Right cardiac atrium (tissue), 5 donors: ENCODE measurements at places on chromosomes 2 and 18. TPM values are rescaled to one million over a fixed set of nuclear protein-coding genes. Genes with fewer than 3 reads are reported as not detected.

TNFRSF11A gene
- 4.7 TPM for total RNA-seq

- no peak for DNase-seq
Measured at GRCh38 chr2:41905597-41906337, 142.1 kb upstream of the PKDCC start.

DNA sequence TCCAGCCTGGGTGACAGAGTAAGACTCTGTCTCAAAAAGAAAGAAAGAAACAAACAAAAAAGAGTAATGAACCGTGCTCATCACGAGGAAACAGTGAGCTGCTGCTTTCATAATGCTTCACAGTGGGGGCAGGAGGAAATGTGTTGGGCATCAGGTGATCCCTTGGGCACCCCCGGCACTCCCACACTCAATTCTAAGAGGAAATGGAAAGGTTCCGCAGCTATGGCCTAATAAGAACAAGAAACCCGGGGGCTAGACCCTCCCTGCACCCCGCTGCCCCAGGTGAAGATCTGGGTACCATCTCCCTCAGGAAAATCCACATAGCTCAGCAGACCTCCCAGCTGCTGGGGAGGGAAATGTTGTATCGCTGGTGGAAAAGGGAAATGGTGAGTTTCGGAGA lies 118.9 kb downstream of the LPIN1 start:
- DNase-seq, result no peak

GPR155 gene
- 12.1 TPM for total RNA-seq
